ENCODE measurements at places on chromosomes 12 and 14. TPM values are rescaled to one million over a fixed set of nuclear protein-coding genes. Genes with fewer than 3 reads are reported as not detected.

DNA sequence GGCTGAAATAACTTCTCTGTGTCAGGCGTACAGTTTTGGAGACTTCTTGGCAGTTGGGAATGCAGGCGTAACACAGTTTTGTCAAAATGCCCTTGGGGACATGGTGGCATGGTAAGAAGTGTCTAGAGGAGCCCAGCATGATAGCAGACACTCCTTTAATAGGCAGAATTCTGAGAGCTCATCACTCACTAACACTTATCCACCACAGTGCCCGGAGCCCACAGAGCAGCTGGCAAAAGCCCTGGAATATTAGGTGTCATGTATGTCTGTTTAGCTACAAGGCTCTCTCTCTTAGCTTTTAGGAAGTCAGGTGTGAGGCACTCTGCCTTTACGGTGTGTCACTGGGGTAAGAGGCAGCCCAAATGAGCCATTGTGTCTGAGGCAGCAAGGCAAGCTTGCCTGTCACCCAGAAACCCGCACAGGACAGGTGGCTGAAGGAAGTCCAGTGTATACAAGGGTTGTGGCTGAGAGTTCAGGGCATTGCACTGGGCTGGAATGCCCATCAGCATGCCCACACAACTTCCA, 96.3 kb downstream of the ESRRB start:
- DNase-seq: no peak

The TAS2R7 gene
- not detected for total RNA-seq

DNA sequence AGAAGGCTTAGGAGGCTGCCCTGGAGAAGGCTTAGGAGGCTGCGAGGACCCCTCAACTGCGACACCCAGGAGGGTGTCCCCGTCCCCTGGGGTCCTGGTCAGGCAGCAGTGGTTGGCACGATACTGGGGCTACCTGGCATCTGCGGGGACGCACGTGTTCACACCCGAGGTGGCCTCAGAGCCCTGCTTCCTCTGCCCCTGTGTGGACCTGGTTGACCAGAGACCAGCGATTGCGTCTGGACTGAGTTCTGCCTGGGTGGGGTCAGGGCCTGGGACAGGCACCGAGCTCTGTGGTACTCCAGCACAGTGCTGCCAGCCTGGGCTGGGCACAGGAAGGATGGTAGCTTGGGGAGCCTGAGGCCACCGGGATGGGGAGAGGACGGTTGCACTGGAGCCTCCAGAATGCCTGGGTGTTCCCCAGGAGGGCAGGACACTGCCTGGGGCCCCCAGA, 735 bp downstream of the ASPG start:
- no peak for DNase-seq

DNA sequence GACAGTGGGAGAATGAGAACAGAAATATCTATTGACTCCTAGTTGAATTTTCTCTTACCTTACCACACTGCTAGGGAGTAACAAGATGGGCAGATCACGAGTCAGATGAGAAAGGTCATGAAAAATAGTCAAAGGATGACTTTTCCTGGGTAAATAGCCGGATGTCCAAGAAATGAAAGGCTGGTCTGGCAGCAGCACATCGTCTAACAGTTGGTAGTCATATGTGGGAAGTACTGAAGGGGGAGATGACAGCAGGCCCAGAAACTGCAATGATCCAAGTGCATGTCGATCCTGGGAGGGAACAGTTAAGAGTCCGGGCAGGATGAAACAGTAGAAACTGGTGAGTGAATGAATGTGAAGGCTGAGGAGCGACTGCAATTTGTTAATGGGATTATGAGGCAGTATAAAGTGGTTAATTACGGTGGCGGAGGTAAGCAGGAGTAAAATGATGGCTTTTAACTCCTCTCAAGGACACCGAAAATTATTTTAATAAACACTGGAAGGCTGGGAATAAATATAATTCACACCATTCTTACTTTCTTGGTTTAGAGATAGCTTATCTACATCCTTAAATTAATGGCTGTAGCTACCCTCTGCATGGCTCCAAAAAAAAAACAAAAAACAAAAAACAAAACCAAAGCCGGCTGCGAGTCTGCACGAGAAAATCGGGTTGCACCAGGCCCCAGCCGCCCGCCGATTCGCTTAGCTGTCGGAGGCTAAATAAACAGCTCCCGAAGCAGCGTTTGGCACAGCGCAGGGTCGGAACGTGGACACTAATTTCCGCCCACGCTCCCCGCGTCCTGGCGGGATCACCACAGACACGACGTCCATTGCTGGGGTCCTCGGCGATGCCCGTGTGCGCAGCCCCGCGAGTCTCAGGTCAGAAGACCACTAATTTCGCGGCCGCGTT, 1.0 kb upstream of the ERC1 start:
- peak; percentile 29 for DNase-seq

DNA sequence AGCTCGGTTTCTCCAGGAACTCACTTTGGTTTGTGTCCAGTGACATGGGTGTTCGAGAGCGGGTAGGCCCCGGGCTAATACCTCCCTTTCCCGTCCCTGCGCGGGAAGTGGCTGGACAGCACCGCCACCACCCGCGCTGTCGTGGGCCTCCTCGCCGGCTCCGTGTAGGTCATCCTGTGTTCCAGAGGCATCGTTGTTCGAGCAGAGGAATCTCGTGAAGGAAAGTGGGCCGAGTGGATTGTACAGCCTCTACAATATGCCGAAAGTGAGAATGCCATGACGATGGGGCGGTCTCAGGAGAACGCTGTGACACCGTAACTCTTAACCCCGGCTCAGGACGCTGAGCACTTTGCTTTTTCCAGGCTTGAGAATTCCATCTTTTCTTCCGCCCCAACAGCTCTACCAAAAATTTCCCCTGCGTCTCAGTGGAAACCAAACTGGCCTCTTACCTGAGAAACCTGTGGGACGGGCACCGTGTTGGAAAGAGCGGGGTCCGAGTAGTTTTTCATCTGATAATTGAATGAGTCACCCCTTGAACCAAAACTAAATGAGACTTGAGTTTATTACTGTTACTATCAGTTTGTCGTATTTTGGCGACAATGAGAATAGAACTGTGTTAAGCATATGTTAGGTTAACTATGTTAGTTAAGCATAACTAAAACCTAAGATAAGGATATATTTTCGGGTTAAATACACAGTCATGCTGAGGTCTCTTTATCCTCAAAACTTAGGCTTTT, 510 bp downstream of the EIF2S1 start:
- DNase-seq: no peak

The AQP2 gene
- total RNA-seq: not detected

The RNASE7 gene
- not detected for total RNA-seq

The LRFN5 gene
- total RNA-seq: not detected

- DNase-seq: peak; percentile 48
These were observed 267.1 kb upstream of the RGS6 start for GRCh38 chr14:71665157-71665556.

The CCDC177 gene
- not detected for total RNA-seq

DNA sequence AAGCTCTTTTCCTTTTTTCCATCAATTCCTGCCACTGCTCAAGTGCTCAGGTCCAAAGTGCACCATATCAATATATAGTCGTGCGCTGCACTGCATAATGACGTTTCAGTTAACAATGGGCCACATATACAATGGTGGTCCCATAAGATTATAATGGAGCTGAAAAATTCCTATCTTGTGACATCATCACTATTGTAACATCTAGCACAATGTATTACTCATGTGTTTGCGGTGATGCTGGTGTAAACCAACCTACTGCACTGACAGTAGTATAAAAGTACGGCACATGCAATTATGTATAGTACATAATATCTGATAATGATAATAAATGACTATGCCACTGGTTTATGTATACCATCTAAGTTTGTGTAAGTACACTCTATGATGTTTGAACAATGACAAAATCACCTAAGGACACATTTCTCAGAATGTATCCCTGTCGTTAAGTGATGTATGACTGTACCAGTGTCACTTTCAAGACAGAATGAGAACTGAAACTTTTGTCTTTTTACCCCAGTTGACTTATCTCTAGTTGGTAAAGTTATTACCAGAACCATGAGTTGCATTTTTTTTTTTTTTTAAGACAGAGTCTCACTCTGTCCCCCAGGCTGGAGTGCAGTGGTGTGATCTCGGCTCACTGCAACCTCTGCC, 53.7 kb upstream of the INSM2 start:
- DNase-seq: peak; percentile 22

The BCL2L14 gene
- not detected for total RNA-seq

The CLEC4A gene
- not detected for total RNA-seq

DNA sequence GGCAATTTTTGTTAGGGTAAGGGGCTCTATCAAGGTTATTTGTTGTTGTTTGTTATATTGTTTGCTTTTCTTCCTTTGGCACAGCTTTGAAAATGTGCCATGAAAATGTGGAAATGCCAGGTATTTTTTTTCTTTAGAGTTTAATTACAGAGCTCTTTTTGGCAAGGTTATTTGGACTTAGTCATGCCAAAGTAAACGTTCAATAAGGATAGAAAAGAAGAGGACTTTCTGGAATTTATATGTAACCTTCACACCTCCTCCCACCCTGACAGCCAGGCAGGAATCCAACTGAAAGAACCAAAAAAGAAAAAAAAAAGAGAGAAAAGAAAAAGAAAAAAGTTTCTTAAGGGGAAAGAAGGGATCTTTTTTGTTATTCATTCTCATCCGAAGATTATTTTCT, 217.8 kb downstream of the KITLG start:
- DNase-seq: no peak

DNA sequence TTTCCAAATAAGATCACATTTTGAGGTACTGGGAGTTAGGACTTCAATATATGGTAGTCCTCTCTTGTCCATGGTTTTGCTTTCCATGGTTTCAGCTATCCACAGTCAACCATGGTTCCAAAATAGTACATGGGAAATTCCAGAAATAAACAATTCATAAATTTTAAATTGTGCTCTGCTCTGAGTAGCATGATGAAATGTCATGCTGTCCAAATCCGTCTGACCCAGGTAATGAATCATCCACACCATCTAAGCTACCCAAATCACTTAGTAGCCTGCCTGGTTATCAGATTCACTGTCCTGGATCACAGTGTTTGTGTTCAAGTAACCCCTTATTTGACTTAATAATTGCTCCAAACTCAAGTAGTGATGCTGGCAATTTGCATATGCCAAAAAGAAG, 197.9 kb downstream of the TMTC3 start:
- DNase-seq: peak; percentile 9

The CFAP54 gene
- total RNA-seq: 4.9 TPM

- no peak for DNase-seq
These were observed 7.7 kb downstream of the RAPGEF3 start for GRCh38 chr12:47750916-47751470.

DNA sequence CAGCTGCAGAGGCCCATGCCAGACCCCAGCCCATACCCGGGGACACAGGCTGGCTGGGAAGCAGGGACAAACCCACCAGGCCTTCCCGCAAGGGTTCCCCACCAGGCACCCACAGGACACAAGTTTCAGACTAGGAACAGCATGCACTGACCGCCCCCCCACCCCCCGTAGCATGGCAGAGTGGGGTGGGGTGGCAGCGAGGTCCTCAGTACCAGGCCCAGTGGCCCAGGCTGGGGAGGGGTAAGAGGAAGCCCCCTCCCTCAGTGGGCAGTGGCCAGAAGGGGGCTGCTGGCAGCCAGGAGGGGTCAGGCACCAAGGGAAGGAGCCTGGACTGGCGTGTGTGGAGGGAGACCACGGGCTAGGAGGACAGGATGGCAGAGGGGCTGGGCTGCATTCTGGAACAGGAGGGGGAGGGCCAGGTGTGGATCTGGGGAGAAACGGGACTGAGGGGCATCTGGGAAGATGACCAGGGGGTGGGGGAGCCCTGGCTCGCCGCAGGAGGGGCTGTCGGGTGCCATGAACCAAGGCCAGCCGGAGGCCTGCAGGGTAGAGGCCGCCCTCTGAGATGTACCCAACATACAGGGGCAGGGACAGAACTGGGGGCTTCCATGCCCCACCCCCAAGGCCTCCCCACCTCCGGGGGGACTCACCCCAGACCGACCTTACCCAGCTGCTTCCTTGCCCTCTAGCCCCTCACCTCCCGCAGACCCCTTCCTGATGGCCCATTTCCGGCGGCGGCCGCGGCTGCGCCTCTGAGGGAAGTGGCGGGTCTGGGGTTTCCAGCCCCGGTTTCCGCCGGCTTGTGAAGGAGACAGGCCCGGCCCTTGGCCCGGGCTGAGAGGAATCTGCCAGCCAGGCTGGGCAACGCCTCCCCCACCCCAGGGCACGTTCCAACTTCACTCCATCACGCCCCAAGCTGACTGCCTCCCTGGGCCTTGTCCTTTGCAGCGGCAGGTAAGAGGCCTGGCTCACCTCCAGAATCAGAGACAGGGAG, 5.6 kb upstream of the JAG2 start:
- no peak for DNase-seq

DNA sequence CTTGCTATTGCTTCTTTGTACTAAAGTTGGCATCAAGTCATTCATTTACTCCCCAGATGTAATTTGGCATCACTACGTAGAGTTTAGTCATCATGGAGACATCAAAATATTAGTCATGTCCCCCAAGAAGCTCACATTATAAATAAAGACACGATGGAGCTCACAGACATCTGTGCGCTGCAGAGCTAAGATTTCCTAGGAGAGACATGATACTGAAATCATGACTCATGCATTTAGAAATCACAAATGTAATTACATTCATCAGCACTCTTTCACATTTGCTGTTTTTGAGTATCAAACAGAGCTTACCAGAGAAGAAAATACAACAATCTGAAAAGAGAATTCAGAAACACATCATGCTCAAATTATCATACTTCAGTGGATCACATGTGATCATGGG, 169.8 kb downstream of the LRIG3 start:
- peak; percentile 64 for DNase-seq

The PTPRB gene
- 2.3 TPM for total RNA-seq

DNA sequence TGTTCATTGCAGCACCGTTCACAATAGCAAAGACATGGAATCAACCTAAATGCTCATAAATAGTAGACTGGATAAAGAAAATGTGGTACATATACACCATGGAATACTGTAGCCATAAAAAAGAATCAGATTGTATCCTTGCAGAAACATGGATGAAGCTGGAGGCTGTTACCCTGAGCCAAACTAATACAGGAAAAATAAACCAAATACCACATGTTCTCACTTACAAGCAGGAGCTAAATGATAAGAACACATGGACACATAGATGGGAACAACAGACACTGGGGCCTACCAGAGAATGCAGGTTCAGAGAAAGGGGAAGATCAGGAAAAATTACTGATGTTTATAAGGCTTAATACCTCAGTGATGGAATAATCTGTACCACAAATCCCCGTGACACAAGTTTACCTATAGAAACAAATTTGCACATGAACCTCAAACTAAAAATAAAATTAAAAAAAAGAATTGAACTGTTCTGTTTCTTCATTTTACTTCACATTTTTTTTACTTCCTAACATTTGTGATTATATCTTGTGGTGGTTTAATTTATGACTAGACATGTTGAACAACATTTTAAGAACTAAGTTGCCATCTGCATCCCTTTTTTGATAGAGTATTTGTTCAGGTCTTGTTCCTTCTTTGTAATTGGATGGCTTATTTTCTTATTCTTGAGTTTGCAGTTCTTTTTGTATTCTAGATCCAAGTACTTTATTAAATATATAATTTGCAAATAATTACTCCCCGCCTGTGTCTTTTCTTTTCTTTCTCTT, 835.2 kb downstream of the FSCB start:
- no peak for DNase-seq
